ENCODE measurements at places on chromosomes 6 and 20. TPM values are rescaled to one million over a fixed set of nuclear protein-coding genes. Genes with fewer than 3 reads are reported as not detected.

TRAM2 gene
- total RNA-seq, result 15.5 TPM

STMND1 gene
- not detected for total RNA-seq

- no peak for DNase-seq
Measured at GRCh38 chr6:52494298-52495072, 74.3 kb downstream of the EFHC1 start.

FAM110A gene
- 9.1 TPM for total RNA-seq

- no peak for DNase-seq
Measured at GRCh38 chr6:164051427-164051826, 636.9 kb downstream of the QKI start.

TLDC2 gene
- 3.8 TPM for total RNA-seq

- DNase-seq, result no peak
Measured at GRCh38 chr6:95767897-95768463, 190.6 kb downstream of the MANEA start.

MRPL18 gene
- total RNA-seq, result 64.5 TPM

- no peak for DNase-seq
Measured at GRCh38 chr20:46330831-46331371, 22.6 kb upstream of the CDH22 start.

ZBTB46 gene
- total RNA-seq, result 8.1 TPM

DNA sequence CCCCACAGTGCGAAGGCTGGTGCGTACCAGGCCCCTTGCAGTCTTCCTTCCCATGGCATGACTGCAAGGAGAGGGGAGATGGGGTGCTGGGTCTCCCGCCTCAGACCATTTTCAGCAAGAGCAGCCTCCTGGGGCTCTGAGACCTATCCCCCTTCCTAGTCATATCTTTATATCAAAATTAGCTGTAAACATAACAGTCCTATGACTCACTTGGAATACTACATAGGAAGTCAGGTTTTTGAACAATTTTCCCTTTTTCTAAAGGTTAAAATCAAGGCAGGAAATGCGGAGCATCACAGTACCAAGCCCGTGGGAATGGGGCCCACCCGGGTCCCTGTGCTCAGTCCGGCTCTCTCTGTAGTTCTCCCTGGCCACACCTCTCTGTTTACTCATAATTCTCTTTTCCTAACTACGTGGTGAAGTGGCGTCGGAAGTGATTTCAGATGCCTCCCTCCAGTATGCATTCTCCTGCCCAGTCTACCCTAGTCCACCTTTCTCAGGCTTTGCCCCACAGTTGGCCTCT, 109.8 kb upstream of the TMEM170B start:
- DNase-seq, result no peak

GRCh38 chr20:5393218-5393870, 76.6 kb upstream of the PROKR2 start:
- DNase-seq, result peak; percentile 68

All from neural progenitor cell (in vitro differentiated cells).